ENCODE measurements at places on chromosomes 2 and 18. TPM values are rescaled to one million over a fixed set of nuclear protein-coding genes. Genes with fewer than 3 reads are reported as not detected.

Gene SLC23A3
- 0.27 TPM for total RNA-seq

Gene EGR4
- total RNA-seq = not detected

Gene CHRND
- not detected for total RNA-seq

Gene CASP10
- total RNA-seq = 6.7 TPM

Gene LYPD6B
- total RNA-seq = not detected

Gene PAX8
- 2.5 TPM for total RNA-seq

Gene TXNDC2
- 0.96 TPM for total RNA-seq

Gene LRP1B
- 6.1 TPM for total RNA-seq

All from gastroesophageal sphincter (tissue), 4 donors.